ENCODE measurements at places on chromosomes 1 and 21. TPM values are rescaled to one million over a fixed set of nuclear protein-coding genes. Genes with fewer than 3 reads are reported as not detected.

OR10Z1 gene
- total RNA-seq, result not detected

NBPF10 gene
- 0.09 TPM for total RNA-seq

NID1 gene
- total RNA-seq, result 6.3 TPM

THRAP3 gene
- total RNA-seq, result 95.5 TPM

RXFP4 gene
- total RNA-seq, result not detected

SDC3 gene
- 7.3 TPM for total RNA-seq

CRYBG2 gene
- total RNA-seq, result 72.4 TPM

FCRL4 gene
- not detected for total RNA-seq

CNR2 gene
- not detected for total RNA-seq

SPATA45 gene
- not detected for total RNA-seq

MYBPH gene
- total RNA-seq, result not detected

RNU1-3 gene
- total RNA-seq, result under 0.01 TPM

KRTAP19-1 gene
- not detected for total RNA-seq

FCRL1 gene
- not detected for total RNA-seq

CD5L gene
- total RNA-seq, result not detected

LCE6A gene
- total RNA-seq, result not detected

Data from airway epithelial cell (primary cell).